ENCODE measurements at places on chromosomes 3 and 15.

- DNase-seq = no peak
Observed at GRCh38 chr3:47910233-47910632, 106.0 kb downstream of the MAP4 start.

GRCh38 chr3:117622171-117622841, 912.7 kb downstream of the TUSC7 start:
- peak; percentile 74 for DNase-seq

- DNase-seq = no peak
Observed at GRCh38 chr15:40352281-40352901, 1.6 kb downstream of the PHGR1 start.

DNA sequence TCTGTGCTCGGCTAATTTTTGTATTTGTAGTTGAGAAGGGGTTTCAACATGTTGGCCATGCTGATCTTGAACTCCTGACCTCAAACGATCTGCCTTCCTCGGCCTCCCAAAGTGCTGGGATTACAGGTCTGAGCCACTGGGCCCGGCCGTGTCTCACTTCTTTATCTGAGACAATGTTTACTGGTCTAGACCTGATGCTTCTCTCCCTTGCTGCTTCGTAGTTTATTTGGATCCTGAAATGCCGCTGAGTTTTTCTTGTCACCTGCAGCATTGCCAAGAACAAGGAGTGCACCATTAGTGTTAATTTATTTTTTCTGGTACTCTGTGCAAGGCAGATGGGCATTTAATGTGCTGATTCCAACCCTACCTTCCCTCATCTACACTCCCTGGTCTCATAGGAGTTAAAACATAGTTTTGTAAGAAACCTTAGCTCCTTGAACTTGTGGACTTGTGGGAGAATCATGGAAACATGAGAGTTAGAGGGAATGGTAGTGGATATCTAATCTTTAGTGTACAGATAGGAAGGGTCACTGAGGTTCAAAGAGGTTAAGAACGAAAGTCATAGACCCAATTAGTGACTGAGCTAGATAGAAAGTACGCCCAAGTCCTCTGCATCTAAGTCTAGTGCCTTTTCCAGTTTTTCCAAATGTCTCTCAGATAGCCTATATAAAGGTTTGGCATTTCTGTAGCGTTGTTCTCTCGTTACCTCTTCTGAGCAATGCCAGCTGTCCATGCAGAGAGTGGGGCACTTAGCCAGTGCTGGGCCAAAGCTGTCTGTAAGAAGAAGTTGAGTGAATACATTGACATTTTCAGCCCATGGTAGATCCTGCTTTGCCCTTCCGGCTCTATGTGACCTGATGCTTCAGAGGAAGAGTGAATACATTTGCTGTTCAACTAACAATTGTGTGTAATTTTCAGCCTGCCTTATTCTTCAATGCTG, 244.1 kb downstream of the LPP start:
- DNase-seq = no peak

DNA sequence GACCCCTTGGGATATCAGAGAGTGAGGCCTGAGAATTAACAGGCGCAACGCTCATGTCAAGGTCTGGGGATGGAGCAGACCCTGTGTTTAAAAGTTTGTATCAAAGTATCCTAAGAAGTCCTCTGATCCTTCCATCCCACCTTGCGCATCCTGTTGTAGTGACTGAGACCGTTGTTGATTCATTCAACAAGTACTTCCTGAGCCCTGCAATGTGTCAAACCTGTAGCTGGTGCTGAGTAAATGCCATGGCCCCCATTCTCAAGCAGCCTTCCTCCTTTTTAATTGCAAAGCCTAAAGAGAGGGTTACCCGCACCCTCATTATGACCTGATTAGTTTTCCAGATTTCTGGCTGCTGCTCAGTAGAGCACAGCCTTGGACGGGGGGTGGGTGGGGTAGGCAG, 46.4 kb downstream of the RPLP1 start:
- DNase-seq = no peak

- DNase-seq = no peak
Observed at GRCh38 chr3:160400702-160401150, 1.3 kb downstream of the SMC4 start.

GRCh38 chr3:25151281-25151902, 276.7 kb upstream of the RARB start:
- DNase-seq = peak; percentile 1

- DNase-seq = no peak
Observed at GRCh38 chr3:197801891-197802778, 11.1 kb downstream of the LRCH3 start.

DNA sequence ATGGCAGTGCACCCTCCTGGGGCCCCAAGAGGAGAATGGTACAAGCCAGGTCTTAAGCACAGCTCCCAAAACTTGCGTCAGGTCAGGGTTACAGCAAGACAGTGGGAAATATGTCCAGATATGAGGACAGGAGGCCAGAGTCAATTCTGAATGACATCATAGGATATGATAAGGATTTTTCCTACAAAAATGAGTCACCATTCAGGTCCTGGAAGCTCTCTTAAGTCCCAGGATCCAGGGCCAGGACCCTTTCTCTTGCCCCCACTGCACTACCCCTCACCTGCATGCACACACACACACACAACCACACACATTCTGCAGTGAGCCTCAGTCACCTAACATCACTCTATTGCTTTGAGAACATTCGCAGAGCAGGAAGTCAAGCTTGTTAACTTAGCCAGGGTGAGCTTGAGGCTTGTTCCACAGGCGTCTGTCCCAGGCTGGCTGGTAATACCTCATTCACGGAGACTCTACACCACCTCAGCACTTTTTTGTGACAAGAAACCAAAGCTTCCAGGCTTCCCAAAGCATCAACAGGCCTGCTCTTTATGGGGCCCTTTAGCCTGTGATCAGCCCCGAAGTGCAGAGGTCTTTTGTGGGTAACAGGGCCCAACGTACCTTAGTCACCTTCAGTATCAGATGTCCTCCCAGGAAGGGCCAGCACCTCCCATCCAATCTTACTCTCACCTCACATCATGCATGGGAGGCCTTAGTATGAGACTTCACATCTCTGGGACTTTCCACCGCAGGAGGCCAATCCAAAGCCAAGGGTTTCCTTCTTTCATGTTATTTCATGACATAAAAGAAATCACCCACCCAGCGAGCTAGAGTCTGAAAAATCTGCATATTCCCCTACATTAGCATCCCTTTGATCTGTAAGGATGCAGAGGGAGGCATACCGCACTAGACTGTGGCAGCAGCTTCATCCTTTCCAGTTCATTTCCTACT, 74.0 kb upstream of the LIPC start:
- no peak for DNase-seq

GRCh38 chr3:95567346-95567745, 1247.0 kb upstream of the EPHA6 start:
- DNase-seq = no peak

- DNase-seq = no peak
Observed at GRCh38 chr3:157174290-157174648, 14.3 kb upstream of the CCNL1 start.

DNA sequence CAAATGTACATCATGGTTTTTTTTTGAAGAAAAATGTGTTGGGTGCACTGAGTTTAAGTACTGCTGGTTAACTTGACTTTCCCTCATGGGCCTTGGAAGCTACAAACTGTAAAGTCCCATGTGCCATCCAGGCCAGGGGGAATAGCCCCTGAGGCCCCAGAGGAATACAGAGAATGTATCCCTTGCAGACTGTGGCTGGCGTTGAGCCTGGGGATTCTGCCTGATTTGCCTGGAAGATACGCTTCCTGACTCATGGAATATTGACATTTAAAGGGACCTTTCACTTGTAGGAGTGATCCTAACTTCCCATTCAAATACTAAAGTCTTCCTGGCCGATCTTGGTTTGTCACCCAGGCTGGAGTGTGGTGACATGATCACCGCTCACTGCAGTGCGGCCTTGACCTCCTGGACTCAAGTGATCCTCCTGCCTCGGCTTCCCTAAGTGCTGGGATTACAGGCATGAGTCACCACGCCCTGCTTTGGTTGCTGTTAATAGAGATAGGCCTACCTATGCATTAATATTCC, 42.0 kb downstream of the ADAMTSL3 start:
- no peak for DNase-seq

DNA sequence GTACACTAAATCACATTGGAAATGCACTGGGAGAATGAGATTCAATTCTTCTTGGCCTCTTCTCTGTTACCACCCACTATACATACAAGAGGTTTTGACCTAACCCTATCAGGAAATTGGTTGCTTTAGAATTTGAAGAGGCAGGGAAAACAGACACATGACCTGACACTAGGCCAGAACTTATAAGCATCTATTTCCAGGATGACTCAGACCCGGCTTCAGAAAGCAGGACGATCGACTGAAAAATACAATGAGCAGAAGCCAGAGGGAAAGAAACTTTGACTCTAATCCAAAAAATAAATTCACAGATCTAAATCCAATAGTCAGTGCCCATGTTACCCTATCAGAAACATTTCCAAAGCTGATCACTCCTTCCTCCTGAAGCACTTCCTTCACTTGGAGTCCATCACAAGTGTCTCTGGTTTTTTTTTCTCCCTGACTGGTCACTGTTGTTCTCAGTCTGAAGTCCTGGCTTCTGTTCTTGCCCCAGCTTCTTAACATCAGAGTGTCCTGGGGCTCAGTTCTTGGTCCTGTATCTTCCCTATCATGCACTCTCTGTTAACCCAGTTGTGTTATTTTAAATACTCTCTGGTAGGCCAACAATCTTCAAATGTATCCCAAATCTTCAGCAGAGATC, 133.6 kb downstream of the P2RY1 start:
- DNase-seq = peak; percentile 30

DNA sequence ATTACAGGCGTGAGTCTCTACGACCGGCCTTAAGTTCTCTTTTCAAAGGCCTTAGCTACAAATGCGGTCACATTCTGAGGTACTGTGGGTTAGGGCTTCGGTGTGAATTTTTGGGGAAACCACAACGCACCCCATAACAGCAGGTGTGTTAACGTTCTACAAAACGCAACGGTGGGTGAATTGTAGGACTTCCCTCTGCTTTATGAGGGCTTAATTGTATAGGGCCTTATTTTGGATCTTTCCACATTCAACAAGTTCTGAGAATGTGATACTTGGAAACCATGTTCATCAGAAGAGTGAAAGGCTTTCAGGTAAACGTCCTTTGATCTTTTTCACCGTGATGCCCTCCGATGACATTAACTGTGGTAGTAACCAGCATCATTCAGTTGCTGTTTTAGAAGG, 998.6 kb upstream of the CFAP20DC start:
- DNase-seq = no peak

- peak; percentile 10 for DNase-seq
Observed at GRCh38 chr15:79431636-79432344, at the start of gene MINAR1. MINAR1 (plus strand) TSS chr15:79432336; CDS start chr15:79456148, 23,812 bp downstream.

- DNase-seq = no peak
Observed at GRCh38 chr15:100914876-100915275, 4.3 kb upstream of the LRRK1 start.

- DNase-seq = no peak
Observed at GRCh38 chr3:107897471-107898061, 193.3 kb downstream of the CD47 start.

GRCh38 chr3:108564564-108564963, 24.7 kb downstream of the CIP2A start:
- no peak for DNase-seq

DNA sequence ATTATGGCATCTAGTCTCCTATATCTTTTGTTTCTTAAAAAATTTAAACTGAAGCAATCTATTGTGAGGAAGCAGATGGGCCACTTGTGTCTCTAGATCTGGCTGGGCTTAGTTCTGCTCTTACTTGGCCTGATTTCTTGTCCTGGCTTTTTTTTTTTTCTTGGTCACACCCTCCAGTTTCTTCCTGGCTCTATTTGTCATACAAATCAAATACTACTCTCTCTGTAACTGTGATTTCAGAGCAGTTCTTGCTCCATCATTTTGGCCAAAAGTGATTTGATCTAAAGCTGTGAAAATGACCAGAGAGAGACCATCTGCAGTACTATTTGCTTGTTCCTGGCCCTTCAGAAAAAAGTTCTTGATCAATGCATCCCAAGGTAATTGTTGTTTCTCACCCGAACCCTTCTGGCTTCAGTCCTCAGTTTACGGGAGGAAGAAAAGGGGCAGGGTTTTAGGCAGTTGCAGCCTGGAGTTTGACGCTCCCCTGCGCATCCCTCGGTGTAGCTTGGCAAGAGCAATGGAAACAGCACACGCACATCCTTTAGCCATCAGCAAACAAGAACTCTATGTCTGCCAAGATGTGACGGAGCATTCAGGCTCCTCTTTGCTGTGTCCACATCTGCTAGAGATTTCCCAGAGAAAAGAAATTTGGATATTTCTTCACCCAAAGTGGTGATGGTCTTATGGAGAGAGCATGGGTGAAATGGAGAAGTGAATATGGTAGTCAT, 31.6 kb downstream of the CHST2 start:
- no peak for DNase-seq

GRCh38 chr15:99546441-99547100, 19.2 kb upstream of the MEF2A start:
- DNase-seq = no peak

GRCh38 chr3:13045241-13045903, 27.9 kb downstream of the IQSEC1 start:
- DNase-seq = no peak

GRCh38 chr15:91867581-91868026, 14.1 kb downstream of the SLCO3A1 start:
- DNase-seq = peak; percentile 98

DNA sequence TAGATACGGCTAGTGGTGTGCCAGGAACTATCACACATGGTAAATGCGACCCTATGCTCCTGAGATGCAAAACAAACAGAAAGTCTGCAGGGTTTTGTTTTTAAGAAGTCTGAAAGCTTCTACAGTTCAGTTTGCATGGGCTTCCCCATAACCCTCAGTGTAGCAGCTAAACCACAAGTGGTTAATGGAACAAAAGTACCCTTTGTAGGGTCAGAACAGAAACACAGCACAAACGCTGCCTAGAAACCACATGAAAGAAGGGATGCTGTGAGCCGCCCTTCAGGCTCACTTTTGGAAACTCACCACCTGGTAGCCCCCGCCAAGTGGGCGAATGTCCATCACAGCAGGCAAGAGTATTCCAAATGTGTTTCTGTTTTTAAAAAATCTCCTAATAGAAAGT, 46.2 kb downstream of the CTDSPL start:
- no peak for DNase-seq

DNA sequence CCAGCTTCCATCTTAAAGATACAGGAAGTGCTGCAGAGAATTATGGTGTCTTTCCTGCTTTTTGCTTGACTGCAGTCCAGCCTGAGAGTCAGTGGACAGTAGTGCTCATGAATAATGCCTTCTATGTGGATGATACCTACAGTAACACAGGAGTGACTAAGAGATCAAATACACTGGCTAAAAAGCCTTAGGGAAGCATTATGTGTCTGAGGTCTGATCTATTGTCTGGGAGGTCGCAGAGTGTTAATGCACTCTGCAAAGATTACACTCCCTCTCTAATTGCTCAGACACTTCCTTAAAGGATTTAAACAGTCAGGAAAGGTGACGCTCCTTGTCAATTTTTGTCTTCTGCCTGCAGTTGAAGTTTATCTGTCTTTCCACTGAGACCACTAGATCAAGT, 183.6 kb downstream of the MCTP2 start:
- no peak for DNase-seq

DNA sequence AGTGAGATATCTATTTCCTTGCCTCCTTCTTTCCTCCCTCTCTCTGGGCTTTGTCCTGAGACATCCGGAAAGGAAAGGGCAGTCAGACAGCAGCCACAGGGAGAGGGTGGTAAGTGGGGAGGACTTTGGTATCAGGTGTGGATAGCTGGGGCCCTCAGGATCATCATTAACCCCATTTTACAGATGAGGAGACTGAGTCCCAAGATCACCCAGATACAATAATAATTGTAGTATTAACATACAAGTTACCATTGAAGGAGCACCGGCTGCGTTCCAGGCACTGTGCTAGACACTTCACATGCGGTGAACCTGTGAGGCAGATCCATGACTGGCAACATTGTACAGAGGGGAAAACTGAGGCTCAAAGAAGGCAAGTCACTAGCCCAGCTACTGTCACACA, 15.2 kb upstream of the LINGO1 start:
- DNase-seq = no peak

All from RWPE1 (cell line).